Activated naive CD4-positive, alpha-beta T cell treated with Interleukin-2 at 50 U/mL for 16 hours (primary cell): ENCODE measurements at places on chromosomes 2 and 18.
A peak's percentile ranks its signal among the peaks of the same experiment; 100 is the strongest.

DNA sequence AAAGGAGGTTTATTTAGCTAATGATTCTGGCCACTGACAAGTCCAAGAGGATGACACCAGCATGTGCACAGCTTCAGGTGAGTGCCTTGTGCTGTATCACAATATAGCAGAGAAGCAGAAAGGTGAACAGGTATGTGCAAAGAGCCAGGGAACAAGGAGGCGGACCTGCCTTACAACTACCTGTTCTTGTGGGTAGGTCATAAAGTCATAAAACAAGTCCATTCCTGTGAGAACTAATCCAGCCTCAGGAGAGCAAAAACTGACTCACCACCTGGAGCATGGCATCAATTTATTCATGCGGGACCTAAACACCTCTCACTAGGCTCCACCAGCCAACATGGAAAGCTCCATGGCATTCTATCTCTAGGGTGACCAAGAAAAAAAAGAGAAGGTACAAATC is 234.2 kb downstream of the ASXL3 start:
- no peak for DNase-seq

- DNase-seq: no peak
These were observed 19.7 kb upstream of the DYNC2LI1 start for GRCh38 chr2:43754180-43754579.

GRCh38 chr2:239380831-239381708 is 19.8 kb downstream of the HDAC4 start:
- DNase-seq: peak; percentile 77

DNA sequence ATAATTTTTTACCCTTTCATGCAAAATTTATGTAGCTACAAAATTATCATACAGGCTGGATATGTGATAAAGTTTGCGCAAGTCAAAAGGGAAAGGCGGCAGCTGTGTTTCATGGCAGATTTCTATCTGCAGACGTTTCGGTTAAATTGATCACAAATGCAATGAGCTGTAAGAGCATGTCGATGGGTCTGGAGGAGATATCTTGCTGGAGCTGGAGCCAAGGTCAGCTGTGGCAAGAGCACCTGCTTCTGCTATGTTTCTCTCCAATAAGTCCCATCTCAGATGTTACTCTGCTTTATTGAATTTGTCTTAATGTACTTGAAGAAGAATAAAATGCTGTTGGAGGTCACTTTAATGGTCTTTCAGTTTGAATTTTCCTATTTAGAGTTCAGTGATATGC is 749.7 kb downstream of the CNTNAP5 start:
- DNase-seq: no peak
